GM13977 (cell line): ENCODE measurements at places on chromosomes 1 and 21.

GRCh38 chr21:29386803-29387202 is 88.1 kb downstream of the BACH1 start:
- no peak for DNase-seq

DNA sequence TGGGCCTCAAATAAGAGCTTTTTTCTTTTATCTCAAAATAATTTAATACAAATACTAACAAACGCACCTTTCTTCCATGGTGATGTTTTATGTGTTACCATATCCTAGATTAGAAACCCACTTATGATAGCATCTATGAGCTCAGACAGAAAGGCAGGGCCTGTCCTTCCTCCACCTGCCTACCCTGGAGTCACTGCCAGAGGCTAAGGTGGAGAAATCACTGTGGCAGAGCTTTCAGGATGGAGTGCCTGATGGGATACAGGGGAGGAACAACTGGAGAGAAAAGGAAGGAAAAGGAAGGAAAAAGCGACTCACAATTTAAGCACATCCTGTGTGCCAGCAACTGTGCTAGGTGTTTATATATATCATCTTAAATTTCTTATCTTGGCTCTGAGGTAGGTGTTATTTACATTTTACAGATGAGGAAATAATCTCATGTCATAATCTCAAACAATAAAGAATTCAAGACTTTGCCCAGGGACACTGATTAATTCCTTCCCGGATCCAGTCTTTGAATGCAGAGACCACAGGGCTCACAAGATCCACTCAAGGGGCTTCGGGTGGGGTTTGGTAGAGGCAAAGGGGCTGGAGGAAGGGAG is 45.4 kb downstream of the RCAN1 start:
- no peak for DNase-seq

- DNase-seq = peak; percentile 32
Measured at GRCh38 chr1:37177230-37177864, 143.0 kb upstream of the GRIK3 start.

DNA sequence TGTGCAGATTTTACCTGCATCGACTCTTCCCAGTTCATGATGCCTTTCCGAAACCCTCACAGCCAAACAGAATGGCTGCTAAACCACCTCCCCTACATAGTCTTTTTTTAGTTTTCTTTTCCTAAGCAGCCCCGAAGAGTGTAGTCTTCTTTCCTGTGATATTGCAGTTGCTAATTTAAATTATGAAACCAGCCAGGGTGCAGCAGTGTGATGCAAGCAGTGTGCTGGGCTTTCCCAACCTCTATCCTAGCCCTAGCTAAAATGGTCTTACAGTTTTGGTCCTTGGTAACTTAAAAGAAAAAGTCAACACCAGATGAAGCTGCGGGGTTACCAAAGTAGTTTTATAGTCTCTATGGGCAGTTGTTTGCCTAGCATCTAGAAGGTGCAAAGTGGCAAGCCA is 82.0 kb upstream of the GCLM start:
- no peak for DNase-seq

- DNase-seq = no peak
Measured at GRCh38 chr1:197195100-197195499, 48.6 kb upstream of the ASPM start.

- DNase-seq = no peak
Measured at GRCh38 chr1:19250629-19251304, 557 bp downstream of the EMC1 start.

- DNase-seq = no peak
Measured at GRCh38 chr1:182051938-182052337, 9.6 kb downstream of the ZNF648 start.

DNA sequence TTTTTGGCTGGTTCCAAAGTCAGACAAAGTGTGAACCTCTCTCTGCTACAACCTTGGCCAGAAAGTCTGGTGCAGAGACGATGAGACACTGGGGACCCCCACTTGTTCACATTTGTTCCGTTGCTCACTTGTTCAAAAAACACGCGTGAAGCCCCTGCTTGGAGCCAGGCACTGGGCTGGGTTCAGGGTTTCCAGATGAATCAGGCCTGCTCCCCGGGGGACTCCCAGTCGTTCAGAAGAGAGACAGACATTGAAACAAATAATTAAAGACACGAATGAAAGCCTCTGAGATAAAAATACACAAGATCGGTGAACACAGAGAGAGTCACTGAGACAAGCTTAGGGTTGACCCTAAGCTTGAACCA is 101.5 kb upstream of the RUNX3 start:
- DNase-seq = peak; percentile 62

- DNase-seq = no peak
Measured at GRCh38 chr1:231428377-231428776, 6.3 kb upstream of the EGLN1 start.

DNA sequence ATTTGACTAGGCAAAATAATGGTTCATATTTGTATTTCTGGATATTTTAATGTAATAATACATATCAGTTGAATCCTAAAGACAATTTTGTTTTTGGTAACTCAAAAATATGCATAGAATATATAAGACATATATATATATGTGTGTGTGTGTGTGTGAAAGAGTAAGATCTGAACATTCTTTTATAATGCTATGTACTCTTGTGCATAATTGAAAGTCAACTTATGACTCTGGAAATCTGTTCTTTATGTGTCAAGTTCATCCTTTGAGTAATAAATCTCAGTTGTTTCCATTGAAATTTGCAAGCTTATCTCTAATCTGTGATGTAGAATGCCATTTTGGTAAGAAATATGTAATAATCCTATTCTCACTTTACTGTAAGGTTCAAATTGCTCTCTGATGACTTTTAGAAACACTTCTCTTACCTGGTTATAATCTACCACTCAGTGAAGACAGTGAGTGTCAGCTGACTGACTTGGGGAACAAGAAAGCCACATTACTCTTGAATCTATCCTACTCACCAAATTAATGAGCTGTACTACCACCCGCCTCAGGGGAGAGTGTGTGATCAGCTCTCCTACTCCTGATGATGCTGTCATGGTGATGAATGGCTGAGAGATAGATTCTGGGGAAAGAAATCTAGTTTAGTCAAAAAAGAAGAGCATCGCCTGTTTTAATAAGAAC is 15.0 kb upstream of the NEK7 start:
- DNase-seq = no peak

DNA sequence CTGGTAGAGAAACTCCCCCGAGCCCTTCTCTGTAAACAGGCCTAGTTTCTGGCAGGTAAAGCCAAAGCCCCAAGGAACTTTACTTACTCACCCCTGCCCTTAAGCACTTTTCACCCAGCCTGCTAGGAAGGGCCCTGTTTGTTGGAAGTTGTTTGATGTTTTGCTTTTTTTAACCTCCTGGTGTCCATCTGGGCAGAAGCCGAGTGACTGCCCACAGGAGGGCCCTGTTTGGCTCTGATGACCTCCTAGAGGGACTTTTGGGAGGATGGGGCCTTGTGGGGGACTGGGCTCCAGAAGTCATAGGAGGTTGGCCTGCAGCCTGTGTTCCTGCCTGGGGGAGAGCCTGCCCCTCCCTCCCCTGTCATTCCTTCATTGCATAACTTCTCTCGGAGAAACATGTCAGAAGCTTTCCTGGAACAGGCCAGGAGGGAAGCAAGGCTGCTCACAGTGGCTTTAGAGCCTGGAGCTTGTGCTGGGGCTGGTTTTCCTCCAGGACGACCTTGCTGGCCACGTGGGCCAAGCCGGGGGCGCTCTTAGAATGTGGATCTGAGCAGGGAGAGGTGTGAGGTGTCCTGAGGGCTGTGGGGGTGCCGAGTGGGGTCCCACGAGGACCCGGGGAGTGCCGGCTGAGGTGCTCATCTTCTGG is 33.9 kb downstream of the COQ8A start:
- DNase-seq = no peak

- DNase-seq = no peak
Measured at GRCh38 chr21:29176471-29177120, 46.2 kb downstream of the MAP3K7CL start.

- no peak for DNase-seq
Measured at GRCh38 chr1:70887936-70888335, 159.7 kb downstream of the PTGER3 start.

DNA sequence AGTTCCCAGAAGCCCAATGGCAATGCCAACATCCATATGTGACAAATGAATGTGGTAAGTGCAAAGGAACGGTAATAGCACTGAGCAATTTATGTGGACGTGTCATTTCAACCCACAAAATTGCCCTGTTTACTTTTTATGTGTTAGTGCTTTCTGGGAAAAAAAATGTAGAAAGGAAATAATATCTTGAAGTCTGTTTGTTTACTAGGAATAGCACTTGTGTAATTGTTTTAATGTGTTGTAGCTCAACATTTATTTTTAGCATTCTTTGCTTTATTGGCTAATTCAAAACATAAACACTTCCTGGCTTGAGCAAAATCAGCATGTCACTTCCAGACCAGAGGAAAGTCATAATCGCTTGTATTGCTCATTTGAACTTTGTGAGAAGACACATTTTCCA is 224.8 kb upstream of the KCNK2 start:
- DNase-seq = no peak

GRCh38 chr1:107152395-107152794 is 11.6 kb downstream of the NTNG1 start:
- no peak for DNase-seq

DNA sequence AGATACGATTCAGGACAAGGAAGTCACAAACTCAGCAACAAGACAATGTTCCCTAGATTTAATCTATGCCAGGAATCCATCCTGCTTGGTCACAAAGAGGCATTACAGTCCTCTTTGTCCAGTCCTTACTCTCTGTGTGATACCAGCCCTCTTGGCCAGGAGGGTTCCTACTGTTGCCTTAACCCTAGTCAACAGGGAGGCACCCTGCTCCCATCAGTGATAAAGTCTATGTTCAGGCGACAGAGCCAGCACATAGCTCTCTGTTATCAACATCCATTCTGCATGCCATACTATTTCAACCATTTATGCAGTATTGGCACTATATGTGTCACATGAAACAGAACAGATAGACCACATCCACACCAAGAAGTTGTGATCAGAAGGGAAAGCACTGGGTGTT is 4.4 kb upstream of the NPL start:
- no peak for DNase-seq

GRCh38 chr1:89888480-89889322 is 67.9 kb downstream of the LRRC8D start:
- no peak for DNase-seq

GRCh38 chr1:19802269-19802668 is 2.6 kb upstream of the TMCO4 start:
- DNase-seq = no peak

DNA sequence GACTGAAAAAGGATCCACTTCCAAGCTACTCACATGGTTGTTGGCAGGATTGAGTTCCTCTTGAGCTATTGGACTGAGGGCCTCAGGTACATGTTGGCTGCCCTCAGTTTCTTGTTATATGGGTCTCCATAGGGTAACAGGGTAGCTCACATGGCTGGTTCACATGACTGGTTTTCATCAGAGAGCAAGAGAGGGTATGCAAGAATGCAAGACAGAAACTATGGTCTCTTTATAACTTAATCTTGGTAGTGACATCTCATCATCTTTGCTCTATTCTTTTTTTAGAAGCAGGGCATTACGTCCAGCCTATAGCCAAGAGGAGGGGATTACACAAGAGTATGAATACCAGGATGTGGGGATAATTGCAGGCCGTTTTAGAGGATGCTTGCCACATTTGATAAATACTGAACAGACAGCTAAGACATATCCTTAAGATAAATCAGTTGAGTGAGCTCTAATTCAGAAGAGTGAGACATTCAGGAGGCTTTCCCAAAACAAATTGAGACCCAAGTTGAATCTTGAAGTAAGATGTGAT is 100.2 kb downstream of the HMCN1 start:
- DNase-seq = no peak

- DNase-seq = no peak
Measured at GRCh38 chr1:59105548-59106507, 191.1 kb upstream of the FGGY start.

DNA sequence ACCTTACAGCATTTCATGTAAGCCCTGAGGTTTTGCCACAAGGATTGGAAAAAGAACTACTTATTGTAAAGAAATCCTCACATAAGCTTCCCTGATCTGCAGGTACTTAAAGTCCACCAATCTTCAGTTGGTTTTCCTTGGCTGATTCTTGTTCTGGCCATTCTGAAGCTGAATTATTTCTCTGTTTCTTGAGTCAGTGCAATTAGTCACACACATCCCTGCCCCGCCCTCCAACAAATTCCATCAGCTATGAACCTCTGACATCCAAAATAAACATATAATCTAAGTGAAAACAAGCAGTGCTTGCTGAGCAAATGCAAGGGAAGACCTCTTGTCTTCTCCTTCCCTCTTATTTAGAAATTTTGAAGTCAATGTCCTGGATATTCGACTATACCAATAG is 8.2 kb upstream of the FNDC7 start:
- DNase-seq = no peak

DNA sequence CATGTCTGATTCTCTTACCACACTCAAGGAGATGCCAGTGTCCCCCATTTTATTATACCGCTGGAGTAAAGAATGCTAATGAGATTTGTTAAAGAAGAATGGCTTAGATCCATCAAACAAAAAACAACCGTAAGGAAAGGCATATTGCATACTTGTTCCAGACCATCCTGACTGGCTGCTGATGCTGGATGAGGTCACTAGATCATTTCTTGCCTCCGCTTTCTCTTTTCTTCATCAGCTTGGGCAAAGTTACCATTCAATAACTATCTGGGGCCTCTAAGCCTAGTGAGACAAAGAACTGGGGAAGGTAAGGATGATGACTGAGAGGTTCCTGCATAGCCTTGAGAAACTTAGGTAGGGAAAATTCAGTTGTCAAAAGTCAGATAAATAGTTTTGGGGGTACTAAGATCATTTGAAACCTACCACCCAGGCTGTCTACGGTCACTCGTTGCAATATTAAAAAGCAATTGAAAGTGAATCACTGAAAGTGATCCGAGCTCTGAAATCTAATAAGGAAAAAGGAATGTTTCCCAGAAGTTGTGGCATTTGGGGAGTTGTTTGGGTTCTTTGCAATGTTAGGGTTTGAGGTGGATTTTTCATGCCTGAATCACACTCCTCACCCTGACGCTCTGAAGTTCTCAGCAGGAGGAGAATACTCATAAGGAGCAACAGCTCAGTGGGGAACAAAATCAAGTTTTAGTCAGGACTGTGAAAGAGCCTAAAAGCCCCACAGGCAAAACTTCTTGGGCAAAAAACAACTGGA is 176.8 kb downstream of the HHIPL2 start:
- no peak for DNase-seq

DNA sequence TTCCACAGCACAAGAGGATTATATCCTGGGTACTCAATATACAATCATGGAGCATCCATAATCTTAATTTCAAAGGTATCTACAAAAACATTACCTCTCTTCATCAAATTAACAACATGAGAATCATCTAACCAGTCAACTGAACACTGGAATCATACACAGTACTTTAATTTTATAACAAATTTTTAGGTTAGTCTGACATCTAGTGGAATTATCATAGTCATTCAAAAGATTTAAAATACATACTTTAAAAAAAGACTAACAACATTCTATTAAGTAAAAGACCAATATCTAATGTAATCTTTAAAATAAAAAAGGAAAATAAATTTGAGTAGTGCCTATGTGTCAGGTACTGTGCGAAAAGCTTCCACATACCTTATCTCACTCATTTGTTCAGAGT is 16.8 kb upstream of the SH3GLB1 start:
- DNase-seq = no peak
